ENCODE measurements at places on chromosomes 5 and 9.

DNA sequence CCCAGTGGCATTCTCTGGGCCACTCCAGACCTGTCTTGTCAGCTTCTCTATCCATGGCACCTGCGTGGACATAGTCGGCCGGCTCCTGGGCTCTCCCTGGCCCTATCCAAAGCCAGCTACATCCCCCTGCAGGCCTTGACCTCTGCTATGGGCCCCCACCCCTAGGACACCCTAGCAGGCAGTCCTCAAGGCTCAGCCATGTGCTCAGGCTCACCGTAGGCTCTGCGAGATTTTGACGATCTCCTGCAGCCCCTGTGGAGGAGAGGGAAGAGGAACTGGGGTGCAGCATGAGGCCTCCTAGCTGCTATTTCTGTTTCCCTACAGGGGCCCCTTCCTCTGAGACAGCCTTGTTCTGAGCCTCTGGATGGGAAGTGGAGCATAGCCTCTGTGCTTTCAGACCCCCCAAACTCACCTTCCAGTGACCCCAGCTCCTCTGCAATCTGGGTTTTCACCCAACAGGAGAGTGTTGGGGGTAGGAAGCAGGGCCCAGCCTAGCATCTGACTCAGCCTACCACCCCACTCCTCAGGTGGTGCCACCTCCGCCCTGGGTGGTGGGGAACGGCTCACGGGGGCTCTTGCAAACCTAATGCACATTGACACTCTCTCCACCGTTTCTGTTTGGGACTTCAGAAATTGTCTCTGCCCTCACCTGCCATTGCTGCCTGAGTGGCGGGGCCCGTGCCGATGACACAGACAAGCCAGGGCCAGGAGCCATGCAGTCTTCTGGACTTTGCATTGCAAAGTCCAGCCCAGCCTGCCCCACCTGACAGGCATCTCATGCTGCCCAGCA is 36.7 kb downstream of the HRH2 start:
- no peaks in the 10 kb centered on the region for H3K27me3 ChIP-seq
- peak overlapping the region; percentile 16 for H3K27ac ChIP-seq
- no peak for DNase-seq
- H3K4me1 ChIP-seq, result peaks cover 6% of the 10 kb centered on the region
- H3K36me3 ChIP-seq, result no peaks in the 10 kb centered on the region

- DNase-seq, result no peak
- H3K36me3 ChIP-seq, result no peaks in the 10 kb centered on the region
- no peaks in the 10 kb centered on the region for H3K27me3 ChIP-seq
- no peak overlapping the region for H3K4me3 ChIP-seq
Observed at GRCh38 chr9:11966786-11967185, 726.4 kb upstream of the TYRP1 start.

DNA sequence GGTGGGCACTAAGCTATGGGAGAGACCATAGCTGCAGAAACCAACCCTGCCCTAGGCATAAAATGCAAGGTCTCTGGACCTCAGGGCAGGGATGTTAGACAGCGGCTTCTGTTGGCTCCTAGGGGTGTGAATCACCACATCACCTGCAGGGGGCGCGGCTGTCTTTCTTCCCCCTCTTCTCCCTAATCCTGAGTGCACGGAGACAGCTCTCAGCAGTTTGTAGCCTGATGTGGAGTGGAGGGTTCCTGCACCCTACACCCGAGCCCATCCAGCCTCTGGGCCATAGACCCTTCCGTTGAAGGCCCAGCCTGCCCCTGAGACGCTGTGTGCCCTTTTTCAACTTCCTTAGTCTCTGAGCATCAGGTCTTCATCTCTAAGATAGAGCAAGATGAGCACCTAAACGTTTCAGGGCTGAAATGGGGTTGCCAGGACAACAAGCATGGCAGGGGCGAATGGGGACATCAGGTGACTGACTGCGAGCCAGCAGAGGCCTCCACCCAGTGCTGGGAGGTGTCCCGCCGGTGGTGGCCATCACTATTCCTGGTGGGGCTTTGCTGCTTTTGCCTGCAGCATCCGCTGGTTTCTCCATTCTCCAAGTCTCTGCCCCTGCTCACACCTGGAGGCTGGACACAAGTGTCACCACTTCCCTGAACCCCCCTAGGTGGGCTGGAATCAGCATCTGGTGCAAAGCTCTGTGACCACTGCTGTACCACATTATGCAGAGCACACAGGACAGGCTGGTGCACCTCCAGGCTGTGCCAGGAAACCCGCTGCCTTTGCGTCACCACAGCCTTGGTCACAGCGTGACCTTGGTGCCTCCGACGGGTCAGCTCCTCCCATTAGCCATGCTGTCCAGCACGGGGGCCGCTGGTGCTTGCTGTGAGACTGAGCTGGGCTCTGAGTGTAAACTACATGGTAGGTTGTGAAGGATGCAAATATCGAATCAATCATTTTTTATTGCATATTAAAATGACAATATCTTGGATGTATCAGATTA is 2.5 kb upstream of the SEC16A start:
- no peaks in the 10 kb centered on the region for H3K4me1 ChIP-seq
- H3K27ac ChIP-seq, result no peak overlapping the region
- H3K36me3 ChIP-seq, result no peaks in the 10 kb centered on the region

DNA sequence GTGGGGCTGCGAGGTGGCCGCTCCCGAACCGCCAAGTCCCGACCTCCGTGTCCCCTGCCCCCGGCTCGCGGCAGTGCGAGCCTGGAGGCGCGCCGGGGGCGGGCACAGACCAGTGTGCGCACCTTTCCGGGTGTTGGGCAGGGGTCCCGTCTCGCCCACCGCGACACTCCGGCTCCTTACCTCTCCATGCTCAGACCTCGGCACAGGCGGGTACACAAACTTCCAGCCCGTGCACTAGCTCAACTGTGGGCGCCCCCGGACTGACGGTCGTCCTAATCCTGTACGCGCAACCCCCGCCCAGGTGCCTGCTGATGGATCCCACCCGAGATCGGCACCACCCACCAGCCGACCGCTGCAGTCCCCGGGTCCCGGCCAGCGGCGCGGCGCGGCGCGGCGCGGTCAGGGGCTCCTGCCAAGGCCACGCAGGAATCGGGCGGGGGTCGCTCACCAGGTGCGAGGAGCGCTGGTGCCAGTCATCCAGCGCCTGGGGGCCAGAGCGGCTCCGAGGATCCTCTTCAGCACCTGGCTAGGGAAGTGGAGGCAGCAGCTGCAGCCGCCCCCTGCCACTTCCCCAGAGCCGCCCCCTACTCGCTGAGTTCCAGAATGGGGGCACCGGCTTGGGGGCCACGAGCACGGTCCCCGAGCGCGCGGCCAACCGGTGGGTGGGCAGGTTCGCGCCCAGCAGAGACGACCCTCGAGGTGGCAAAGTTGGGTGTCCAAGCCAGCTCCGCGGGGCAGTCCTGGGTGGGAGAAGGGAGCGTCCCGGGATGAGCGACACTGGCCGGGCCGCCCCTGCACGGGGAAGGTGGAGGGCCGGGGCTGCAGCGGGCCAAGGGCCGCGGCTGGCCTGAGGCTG is 511 bp downstream of the SEMA5A start:
- no peaks in the 10 kb centered on the region for H3K27me3 ChIP-seq
- H3K4me1 ChIP-seq, result no peaks in the 10 kb centered on the region
- DNase-seq, result no peak
- H3K36me3 ChIP-seq, result peaks cover 15% of the 10 kb centered on the region

DNA sequence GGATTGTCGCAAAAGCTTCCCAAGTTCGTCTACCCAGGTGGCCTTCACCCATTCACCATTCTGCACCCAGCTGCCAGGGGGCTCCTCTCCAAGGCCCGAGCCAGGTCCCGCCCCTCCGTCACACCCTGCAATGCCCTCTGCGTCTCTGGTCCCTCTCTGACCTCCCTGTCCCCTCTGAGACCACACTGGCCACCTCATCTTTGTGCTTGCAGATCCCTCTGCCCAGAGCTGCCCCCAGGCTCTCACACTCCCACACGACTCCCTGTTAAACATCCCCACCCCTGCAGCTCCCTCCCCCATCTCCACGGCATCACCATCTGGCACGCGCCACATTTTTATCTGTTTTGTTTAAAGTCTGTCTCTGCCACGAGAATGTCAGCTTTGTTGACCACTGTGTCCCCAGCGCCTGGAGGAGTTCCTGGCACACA is 243.6 kb downstream of the PBX3 start:
- DNase-seq, result no peak
- no peak overlapping the region for H3K4me3 ChIP-seq
- H3K36me3 ChIP-seq, result no peaks in the 10 kb centered on the region
- H3K4me1 ChIP-seq, result no peaks in the 10 kb centered on the region
